ENCODE measurements at places on chromosomes 16 and 17.

DNA sequence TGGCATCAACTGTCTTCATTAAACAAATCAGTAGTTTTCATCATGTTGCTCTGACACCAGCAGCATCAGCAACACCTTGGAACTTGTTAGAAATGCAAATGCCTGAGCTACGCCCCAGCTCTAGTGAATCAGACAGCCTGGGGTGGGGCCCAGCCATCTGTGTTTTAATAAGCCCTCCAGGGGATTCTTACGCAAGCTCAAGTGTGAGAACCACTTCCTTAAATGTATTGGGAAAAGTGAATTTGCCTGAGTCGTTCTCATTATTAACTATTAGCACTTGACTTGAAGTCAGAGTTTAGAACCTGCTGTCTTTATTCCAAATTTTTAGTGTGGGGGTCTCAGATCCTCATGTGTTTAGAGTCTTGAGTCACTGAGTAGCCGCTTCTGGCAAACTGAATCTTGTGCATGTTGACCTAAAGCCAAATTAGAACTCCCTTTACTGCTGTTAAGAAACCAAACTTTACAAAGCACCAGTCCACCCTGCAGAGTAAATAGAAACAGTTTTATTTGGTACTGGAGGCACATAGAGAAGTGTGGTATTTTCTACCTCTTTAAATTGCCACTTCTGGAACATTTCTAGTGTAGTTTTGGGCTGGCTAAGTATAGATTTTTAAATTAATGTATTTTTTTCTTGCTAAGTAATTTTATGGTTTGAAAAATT, 137.4 kb upstream of the COX10 start:
- no peak for DNase-seq

- DNase-seq: no peak
Observed at GRCh38 chr16:20673882-20674683, 23.4 kb downstream of the ACSM1 start.

DNA sequence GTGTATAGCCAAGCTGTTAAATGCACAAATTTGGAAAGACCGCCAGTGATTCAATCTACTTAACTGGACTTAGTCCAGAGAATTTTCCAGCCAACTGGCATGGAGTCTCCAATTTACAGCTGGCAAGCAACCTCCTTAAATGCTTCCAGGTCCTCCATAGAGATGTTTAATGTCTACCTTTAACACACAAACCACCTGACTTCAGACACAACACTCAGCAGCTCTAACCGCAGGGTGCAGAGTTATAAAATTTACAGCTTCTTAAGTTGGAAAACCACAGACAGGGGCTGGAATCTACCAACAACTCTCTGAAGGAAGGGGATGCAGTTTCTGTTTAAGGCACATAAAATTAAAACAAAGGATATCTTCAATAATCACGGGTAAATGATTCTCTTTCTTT, 106.9 kb downstream of the SYCE1L start:
- DNase-seq: no peak

GRCh38 chr17:70947636-70948565, 778.6 kb downstream of the KCNJ2 start:
- no peak for DNase-seq

- no peak for DNase-seq
Observed at GRCh38 chr17:74979408-74980146, 7.0 kb upstream of the HID1 start.

DNA sequence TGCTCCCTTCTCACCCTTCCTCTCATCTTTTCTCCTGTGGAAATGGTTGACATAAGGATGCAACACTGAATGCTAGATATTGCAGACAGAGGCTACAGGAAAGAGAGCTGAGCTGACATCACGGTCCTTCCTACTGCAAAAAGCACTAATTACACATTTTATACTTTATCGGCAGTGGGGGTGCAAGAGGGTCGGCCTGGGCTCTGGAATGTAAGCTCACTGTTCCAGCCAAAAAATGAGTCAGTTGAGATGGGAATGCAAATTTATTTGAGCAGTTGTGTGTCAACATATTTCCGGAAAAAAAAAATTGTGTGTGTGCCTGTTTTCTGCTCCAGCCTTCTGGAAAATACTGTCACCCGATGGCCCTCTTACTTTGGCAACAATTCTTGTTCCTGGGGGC, 14.1 kb upstream of the MRTFB start:
- no peak for DNase-seq

GRCh38 chr17:14289162-14289561, 11.7 kb upstream of the HS3ST3B1 start:
- DNase-seq: no peak

- DNase-seq: no peak
Observed at GRCh38 chr16:68356249-68356918, 45.6 kb downstream of the PRMT7 start.

- no peak for DNase-seq
Observed at GRCh38 chr17:37447641-37448040, 41.0 kb downstream of the TADA2A start.

DNA sequence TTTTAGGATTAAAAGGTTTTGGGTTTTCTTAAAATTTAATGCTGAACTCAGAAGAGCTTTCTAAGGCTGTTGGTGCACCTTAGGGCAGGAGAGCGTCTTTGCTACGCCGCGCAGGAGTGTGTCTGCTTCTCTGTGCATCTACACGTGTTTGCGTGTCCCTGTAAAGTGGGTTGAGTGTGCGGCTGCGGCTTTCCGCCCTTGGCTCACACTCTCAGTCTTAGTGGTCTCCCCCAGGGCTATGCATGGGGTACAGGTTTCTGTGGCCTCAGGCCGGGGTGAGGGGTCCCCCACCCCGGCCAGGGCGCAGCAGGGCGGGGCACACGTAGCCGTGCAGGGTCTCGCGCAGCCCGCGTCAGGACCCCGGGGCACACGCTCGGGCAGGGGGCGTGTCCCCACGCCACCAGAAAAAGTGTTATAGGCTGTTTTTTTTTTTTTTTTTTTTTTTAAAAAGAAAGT, 727 bp upstream of the TENT4B start:
- DNase-seq: no peak

- DNase-seq: no peak
Observed at GRCh38 chr17:82121660-82122629, 23.9 kb upstream of the FASN start.

GRCh38 chr16:60712144-60712543, 1324.1 kb downstream of the CDH8 start:
- no peak for DNase-seq

- no peak for DNase-seq
Observed at GRCh38 chr17:40794466-40794865, 5.3 kb downstream of the KRT28 start.

- DNase-seq: no peak
Observed at GRCh38 chr16:10619271-10619849, 39.0 kb upstream of the EMP2 start.

- DNase-seq: no peak
Observed at GRCh38 chr17:16880843-16881230, 91.1 kb downstream of the TNFRSF13B start.

GRCh38 chr17:49741692-49742076, 22.2 kb downstream of the FAM117A start:
- no peak for DNase-seq

DNA sequence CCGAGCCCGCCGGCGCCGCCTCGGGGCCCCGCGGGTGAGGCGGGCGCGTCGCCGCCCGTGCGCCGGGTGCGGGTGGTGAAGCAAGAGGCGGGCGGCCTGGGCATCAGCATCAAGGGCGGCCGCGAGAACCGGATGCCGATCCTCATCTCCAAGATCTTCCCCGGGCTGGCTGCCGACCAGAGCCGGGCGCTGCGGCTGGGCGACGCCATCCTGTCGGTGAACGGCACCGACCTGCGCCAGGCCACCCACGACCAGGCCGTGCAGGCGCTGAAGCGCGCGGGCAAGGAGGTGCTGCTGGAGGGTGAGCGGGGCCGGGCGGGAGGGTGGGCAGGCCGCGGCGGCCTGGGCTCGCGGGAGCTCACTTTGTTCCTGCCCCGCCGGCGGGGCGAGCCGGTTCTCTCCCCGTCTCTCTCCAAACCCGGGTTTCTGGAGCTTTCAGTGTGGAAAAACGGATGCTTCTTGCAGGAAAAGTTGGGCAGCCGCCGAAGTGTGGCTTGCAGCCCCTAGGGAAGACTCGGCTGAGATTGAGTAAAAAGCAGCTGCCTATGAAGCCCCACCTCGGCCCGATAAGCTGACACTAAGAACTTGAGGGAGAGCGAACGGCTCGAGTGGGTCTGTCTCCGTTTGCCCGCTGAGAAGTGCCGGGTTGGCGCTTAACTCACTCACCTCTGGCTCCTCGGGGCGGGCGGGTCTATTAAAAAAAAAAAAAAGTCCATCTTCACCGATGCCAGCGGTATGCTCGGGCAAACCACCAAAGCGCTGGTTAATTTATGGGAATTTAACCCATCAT, 677 bp downstream of the SNTB2 start:
- DNase-seq: no peak

GRCh38 chr16:7317982-7318381, 14.7 kb upstream of the RBFOX1 start:
- DNase-seq: no peak

- DNase-seq: no peak
Observed at GRCh38 chr16:89384282-89384681, 106.1 kb downstream of the ANKRD11 start.

DNA sequence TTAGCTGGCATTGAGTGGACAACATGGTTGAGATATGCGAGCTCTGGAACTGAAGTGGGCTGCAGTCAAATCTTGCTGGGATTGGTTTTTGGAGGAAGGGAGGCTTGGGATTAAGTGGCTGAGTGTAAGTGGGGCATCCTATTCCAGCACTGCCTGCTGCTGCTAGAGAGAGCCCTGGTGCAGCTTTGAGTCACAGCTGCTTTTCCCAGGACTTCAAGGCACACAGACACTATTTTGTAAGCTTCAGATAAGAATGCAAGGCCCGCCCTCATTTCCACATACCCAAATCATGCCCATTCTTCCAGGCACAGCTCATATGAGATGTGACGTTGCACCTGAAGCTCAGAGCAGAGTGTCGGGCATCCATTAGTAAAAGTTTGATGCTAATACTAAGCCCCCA, 10.2 kb upstream of the MAF start:
- DNase-seq: no peak

DNA sequence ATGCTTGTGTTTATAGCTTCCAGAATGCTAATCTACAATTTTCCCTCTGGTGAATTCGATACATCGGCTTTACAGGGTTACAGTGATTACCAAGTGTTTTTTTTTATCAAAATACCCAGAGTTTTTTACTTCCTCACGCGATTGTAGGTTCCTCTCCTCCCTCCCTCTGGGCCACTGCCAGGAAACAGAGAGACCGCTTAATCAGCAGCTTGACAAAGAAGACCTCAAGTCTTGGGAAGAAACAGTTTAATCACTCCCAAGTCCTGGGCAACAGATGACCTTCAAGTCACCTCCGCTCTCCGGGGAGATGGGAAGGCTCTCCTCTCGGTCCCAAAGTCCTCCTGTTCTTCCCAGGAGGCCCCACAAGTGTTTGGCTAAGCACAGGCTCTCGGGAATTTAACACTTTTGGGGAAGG, 23.5 kb downstream of the SMTNL2 start:
- DNase-seq: no peak

- no peak for DNase-seq
Observed at GRCh38 chr16:90000733-90001427, 18.4 kb downstream of the DBNDD1 start.

- no peak for DNase-seq
Observed at GRCh38 chr16:49716339-49716934, 139.5 kb downstream of the ZNF423 start.

DNA sequence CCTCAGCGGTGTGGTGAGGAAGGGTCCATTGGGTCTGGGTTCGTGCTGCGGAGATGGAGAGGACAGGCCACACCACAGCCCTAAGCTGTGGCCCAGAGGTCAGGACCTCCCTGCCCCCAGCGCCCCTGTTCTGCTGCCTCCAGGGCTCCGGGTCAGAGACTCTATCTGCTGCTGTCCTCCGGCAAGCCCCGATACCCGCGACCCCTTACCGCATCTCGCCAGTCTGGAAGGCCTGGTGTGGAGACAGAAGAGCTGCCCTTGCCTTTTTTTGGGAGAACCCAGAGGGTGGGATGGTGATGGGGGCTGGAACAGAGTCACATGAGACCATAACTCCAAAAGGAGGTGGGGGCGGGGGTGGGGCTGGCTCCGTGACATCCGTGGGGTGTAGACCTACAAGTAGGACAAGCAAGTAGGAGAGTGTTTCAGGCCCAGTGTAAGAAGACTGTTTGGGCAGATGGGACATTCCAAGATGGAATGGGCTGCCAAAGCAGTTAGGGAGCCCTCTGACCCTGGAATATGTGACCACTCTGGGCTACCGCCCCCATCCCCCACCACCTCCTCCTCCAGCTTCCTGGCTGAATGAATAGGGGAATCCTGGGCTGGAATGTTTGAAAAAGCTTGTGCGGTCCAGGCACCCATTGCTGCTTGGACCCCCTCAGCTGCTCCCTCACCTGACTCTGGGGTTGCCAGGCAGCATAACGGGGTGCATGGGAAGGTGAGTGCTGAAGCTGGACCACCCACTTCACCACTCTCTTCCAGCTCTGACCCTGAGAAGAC, 1.4 kb downstream of the XYLT2 start:
- no peak for DNase-seq

- DNase-seq: peak; percentile 6
Observed at GRCh38 chr16:53055541-53056391, 975 bp downstream of the CHD9 start.

- no peak for DNase-seq
Observed at GRCh38 chr17:61627125-61627524, 36.1 kb upstream of the NACA2 start.

- no peak for DNase-seq
Observed at GRCh38 chr16:11049396-11050059, 105.2 kb downstream of the CLEC16A start.

DNA sequence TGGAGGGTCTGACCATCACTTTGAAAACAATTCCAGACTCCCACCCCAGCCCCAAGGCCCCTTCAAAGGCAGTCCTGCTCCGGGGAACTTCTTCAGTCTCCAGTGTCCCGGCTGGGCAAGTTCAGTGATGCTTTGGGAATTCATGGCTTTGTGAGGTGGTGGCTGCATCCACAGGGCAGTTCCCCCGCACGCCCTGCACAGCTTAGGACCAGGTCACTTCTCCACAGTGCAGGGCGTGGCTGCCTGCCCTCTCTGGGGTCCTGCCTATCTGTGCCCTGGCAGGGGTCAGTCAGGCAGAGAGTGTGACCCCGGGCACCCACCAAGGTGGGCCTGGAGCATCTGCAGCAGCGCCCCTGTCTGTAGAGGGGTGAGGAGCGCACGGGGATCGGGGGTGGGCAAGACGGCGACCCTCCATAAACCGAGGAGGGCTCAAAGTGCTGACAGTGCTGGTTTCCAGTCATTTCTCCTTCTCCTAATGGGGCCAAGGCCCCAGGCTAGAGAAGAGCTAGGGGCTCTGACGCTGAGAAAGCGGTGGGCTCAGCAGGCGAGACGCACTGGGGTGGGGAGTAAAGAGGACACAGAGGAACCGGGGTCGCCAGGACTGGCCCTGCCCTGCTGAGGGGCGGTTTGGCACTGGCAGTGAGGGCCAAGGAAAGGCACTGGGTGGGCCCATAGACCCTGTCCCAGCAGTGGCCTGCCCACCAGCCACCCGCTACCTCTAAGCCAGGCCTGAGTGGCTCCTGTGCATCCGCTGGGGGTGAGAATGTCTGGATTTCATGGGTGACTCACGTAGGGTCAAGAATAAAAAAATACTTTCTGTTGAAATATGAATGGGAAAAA, 4.2 kb upstream of the ARHGAP27 start:
- DNase-seq: no peak

Measured in T1000 (cell line).